ENCODE measurements at places on chromosomes 7 and 10. TPM values are rescaled to one million over a fixed set of nuclear protein-coding genes. Genes with fewer than 3 reads are reported as not detected.

The CHN2 gene
- total RNA-seq: 30.5 TPM

The ERVW-1 gene
- total RNA-seq: not detected

The MSMB gene
- not detected for total RNA-seq

The PRLHR gene
- 0.69 TPM for total RNA-seq

The CDHR3 gene
- 13.6 TPM for total RNA-seq

The ANKRD30A gene
- not detected for total RNA-seq
